ENCODE measurements at places on chromosomes 16 and 17.

DNA sequence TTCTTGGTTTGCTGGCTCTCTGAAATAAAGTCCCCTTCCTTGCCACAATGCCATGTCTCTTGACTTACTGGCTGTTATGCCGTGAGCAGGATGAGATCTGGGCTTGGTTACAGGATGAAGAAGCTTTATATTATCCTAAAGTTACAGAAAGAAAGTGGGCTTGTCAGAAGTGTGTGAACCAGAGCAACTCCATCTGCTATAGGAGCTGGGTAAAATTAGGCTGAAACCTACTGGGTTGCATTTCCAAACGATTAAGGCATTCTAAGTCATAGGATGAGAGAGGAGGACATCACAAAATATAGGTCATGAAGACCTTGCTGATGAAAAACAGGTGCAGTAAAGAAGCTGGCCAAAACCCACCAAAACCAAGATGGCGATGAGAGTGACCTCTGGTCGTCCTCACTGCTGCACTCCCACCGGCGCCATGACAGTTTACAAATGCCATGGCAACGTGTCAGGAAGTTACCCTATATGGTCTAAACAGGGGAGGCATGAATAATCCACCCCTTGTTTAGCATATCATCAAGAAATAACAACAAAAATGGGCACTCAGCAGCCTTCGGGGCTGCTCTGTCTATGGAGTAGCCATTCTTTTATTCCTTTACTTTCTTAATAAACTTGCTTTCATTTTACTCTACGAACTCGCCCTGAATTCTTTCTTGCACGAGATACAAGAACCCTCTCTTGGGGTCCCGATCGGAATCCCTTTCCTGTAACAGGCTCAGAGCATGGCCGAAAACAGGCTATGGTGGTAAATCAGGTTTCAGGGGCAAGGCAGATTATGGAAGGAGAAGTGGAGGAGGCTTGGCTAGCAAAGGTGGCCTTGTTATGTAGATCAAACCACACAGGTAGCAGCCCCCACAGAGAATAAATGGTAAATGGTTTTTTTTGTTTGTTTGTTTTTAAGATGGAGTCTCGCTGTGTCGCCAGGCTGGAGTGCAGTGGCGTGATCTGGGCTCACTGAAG, 81.3 kb upstream of the C16orf82 start:
- no peak for DNase-seq

DNA sequence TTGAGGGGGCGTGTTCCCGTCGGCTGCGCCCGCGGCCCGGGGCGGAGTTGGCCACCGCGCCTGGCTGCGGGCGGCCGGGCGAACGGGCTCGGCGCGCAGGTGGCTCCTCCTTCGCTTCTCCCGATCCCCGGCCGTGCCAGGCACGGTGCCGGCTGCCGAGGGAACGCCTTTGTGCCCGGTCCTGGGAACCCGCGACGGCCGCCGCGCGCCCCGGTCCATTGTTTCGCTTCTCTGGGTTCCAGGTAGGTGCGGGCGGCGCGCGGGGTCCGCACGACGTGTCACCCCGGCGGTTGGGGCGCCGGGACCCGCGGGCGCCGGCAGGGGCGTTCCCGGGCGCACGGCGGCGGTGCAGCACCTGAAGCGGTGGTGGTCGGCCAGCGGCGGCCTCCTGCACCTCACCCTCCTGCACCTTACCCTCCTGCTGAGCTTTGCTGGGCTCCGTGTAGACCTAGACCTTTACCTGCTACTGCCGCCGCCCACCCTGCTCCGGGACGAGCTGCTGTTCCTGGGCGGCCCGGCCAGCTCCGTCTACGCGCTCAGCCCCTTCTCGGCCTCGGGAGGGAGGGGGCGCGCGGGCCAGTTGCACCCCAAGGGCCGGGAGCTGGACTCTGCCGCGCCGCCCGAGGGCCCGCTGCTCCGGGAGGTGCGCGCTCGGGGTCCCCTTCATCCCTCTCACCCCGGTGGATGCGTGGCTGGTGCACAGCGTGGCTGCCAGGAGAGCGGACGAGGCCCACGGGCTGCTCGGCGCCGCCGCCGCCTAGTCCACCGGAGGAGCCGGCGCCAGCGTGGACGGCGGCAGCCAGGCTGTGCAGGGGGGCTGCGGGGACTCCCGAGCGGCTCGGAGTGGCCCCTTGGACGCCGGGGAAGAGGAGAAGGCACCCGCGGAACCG, 99.9 kb downstream of the EFCAB13 start:
- DNase-seq = no peak

- no peak for DNase-seq
These were observed 11.8 kb downstream of the BCAR1 start for GRCh38 chr16:75239542-75240122.

GRCh38 chr17:12721581-12721980, 55.9 kb downstream of the MYOCD start:
- DNase-seq = no peak

DNA sequence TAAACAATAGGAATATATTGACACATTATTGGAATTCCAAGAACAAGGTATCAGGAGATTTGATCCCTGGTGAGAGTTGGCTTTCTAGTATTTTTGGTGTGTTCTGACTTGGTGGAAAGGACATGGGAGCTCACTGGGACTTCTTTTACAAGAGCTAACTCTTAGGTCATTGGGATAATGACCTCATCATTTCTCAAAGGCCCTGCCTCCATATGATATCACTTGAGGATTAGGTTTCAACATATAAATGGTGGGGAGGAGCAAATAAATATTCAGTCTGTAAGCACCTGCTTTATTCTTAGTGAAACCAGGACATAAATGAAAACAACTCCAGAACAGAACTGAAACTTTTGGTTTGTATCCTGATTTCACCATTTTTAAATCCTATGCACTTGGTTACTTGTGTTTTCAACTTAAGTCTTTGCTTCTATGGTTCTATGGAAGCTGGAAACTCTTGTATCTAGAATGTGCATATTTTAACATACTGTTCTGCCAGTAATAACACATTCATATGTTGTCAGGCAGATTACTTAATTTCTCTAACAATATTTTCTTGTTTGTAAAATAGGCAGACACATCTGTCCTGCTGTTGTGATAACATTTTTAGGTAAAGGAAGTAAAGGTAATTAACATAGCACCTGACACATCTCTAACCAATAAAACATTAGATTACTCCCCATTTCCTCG, 1527.7 kb upstream of the CDH8 start:
- DNase-seq = no peak

GRCh38 chr17:78101112-78101511, 27.4 kb downstream of the TMC6 start:
- DNase-seq = no peak

Data from AG09309 (cell line).